ENCODE measurements at places on chromosomes 12 and 14.

DNA sequence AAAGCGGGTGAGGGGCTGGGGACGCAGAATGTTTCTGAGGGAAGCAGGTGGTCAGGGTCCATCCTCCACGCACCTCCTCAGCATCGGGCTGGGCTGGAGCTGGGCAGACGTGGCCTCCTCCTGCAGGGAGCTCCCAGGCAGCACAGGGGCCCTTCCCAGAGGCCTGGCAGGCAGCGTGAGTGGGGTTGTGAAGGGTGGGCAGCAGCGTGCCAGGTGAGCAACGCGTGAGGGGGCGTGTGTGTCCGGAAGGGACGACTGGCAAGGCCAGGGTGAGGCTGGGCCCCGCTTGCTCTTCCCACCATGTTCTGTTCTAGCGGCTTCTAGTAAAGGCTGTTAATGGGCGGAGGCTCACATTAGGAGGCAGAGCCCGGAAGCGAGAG is 17.1 kb downstream of the ANKRD9 start:
- no peak for DNase-seq

GRCh38 chr14:28381656-28382055 is 384.9 kb upstream of the FOXG1 start:
- no peak for DNase-seq

DNA sequence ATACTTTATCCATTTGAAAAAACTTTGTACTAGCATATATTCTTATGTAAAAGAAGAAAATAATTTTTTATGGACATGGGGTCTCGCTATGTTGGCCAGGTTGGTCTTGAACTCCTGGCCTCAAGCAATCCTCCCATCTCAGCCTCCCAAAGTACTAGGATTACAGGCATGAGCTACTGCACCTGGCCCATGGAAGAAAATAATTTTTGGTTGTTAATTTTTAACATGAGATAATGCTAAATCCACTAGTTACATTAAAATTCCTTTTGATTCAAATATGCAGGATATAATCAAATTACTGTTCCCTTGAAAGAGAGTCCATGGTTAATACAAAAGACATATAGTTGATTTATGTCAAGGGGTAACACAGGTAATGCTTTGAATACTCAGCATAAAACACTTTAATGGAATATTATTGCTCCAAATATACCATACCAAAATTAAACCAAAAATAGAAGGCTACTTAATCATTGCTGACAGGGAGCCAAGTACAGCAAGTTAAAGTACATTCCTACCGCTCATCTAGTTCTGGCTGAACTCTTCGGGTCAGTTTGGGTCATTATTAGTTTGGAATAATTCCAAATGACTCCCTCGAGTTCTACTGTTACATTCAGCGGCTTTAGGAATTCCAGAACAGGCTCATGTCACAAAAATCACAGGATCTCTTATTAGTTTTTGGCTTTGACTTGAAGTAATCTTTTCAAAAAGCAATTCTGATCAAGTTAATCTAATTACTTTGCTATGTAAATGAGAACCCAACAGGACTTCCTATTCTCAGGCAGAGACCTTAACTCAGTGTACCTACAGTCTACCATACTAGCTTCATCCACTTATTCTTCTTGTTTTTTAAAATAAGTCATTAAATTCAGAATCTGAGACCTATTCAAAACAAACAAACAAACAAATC is 6.1 kb downstream of the SOS2 start:
- DNase-seq, result no peak

DNA sequence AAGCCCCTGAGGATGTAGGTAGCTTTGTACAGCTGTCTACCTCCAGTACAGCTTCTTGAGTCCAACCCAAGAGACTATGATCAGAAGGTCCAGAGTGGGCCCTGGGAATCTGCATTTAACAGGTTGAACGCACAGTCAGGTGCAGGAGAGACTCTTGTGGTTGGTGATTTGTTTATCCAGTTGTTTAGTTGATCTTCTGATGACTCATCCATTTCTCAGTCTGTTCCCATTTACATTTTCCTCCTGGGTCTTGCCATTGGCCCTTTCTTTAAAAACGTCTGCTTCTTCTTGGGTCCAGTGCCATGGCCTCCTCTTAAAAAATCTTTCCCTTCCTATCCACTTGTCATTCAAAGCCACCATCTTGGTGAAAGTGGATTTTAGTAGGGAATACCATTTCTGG is 734.2 kb downstream of the MED13L start:
- DNase-seq, result no peak

- DNase-seq, result no peak
Measured at GRCh38 chr12:42608196-42608825, 18.8 kb upstream of the PRICKLE1 start.

GRCh38 chr12:65853489-65854157 is 29.3 kb downstream of the HMGA2 start:
- DNase-seq, result no peak

- no peak for DNase-seq
Measured at GRCh38 chr12:106863189-106863588, 88.7 kb downstream of the RIC8B start.

DNA sequence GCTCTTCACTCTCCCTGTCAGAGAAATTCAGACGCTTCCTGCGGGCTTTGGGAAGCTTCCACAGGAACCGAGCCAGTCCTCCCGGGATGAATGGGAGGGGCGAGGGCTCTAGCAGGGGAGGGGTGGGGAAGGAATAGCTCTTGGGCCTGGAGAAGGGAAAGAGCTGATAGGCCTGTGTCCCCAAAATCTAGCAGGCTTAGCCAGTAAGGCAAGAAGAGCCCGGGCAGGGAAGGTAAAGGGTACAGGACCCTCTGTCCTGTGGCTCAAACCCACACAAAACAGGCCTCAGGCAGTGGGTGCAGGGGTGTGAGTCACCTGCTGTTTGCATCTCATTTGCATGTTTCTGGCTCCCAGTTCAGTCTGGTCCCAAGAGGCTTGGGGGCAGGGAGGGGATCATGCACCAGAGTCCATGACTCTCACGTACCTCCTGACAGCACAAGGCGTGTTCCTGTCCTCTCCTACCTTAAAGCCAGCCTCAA is 8.7 kb upstream of the SMUG1 start:
- DNase-seq, result no peak

DNA sequence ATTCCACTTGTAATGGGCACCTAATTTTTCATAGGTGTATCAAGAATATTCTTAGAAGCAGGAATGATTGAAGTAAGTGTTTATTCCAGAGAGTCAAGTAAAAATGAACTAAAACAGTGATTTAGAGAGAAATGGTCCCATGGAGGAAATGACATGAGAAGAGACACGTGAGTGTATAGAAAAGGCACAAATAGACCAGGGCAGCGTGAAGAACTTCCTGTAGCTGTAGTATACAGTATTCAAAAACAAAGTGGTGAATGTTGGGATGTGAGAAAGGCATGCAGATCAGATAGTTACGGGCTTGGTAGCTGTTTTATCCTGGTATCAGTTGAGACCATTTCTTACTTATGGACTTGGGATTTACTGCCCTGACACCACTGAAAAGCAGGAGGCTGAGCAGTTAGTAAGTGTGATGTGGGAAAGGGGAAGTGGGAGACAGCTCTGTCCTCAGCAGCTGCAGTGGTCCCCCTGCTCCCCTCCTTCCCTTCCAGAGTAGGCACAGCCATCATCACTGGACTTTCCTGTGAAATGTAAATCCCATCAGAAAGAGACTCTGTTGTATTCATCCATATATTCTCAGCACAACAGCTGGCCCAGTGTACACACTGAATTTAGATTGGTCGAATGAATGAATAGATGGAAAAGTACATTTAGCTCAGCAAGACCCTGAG is 16.8 kb upstream of the TESPA1 start:
- no peak for DNase-seq

DNA sequence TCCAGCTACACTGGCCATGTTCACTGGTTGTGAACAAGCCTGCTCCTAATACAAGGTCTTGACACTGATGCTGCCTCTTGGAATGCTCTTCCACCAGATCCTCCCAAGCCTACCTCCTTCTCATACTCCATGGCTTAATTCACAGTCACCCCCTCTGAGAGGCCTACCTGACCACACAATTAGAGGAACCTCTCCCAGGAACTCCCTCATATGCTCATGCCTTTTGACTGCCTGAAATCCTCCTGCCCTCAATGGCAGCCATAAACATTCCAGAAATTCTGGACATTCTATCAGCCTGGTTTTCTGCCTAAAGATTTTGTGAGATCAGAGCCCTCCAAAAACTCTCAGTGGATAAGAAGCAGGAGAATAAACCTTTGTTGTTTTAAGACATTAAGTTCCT is 340.2 kb downstream of the C12orf75 start:
- DNase-seq, result no peak

DNA sequence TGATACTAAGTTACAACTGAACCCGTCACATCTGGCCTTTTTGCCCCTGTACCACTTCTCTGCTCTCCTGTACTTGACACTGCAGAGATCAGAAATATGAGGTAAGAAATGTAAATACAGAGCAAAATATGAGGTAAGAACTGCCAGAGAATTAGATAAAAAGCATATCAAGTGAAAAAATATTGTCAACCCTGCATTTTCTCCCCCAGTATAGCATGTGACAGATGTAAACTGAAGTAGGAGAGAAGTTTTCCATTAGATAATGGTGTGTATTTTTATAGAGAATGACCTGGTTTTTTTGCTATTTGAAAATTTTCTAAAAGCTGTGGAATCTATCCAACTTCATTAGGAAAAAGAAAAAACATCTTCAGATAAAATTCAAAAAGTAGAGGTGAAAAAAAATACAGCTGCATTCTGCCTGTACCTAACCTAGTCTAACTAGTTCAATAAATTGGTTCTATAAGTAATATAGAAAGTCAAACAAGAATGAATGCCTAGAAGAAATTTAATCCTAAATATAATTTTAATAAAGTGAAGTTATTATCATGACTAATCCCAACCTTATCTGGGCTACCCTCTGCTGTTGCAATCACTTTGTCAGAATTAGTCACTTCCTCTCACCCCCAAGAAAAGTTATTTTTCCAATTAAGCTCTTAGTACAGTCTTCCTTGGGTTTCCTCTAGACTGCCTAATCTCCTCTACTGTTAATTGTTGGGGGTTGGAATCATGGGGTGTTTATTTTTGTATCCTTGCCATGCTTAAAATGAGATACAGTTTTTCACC is 210.0 kb downstream of the RASSF9 start:
- no peak for DNase-seq

GRCh38 chr12:91413581-91414546 is 231.2 kb upstream of the DCN start:
- DNase-seq, result no peak

DNA sequence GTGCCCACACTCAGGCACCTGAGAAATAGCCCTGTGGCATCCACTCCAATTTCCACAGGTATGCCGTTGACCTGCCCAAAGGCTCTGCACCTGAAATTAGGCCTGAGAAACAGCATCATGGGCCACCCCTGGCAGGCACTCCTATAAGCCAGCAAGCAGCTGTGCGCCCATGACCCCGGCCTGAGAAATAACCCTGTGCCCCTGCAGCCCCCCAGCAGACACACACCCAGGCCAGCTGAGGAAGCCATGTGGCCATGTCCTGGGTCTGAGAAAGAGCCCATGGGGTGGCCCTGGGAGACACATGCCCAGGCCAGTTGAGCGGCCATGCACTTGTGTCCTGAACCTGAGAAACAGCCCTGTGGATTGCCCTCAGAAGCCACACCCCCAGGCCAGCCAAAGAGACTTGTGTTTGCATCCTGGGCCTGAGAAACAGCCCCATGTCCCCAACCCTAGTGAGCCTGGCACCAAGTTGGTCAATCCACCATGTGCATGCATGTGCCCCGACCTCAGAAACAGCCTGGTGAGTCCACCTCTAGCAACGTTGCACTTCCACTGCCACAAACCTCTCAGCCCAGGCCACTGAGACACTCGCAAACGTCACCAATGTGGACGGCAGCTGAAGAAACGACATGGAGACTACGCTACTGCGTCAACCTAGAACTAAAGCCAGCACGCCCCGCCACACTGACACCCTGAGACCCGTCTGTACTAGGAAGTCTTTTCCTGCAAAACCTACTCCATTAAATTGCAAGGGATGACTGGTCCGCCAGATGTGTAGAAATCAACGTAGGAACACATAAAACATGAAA is 411.9 kb downstream of the TMEM121 start:
- DNase-seq, result no peak

GRCh38 chr12:105459760-105460330 is 129.4 kb downstream of the C12orf75 start:
- DNase-seq, result no peak

GRCh38 chr12:111411185-111411764 is 5.6 kb downstream of the SH2B3 start:
- DNase-seq, result no peak

DNA sequence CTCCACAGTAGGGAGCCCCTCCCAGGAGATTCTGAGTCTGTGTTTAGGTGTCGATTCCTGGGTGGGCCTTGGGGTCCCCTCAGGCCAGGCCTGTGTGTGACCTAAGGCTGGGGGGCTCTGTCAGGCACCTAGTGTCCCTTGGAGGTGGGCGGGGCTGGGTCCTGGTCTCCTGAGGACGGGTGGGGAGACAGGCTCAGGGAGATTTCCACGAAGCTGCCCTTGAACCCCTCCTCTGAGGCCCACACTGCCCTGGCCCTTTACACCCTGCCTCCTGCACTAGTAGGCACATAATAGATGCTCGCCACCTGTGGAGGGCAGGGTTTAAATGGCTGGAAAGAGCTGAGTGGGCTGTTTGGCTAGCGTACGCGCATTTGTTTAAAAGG is 32.9 kb downstream of the MEG3 start:
- DNase-seq, result no peak

DNA sequence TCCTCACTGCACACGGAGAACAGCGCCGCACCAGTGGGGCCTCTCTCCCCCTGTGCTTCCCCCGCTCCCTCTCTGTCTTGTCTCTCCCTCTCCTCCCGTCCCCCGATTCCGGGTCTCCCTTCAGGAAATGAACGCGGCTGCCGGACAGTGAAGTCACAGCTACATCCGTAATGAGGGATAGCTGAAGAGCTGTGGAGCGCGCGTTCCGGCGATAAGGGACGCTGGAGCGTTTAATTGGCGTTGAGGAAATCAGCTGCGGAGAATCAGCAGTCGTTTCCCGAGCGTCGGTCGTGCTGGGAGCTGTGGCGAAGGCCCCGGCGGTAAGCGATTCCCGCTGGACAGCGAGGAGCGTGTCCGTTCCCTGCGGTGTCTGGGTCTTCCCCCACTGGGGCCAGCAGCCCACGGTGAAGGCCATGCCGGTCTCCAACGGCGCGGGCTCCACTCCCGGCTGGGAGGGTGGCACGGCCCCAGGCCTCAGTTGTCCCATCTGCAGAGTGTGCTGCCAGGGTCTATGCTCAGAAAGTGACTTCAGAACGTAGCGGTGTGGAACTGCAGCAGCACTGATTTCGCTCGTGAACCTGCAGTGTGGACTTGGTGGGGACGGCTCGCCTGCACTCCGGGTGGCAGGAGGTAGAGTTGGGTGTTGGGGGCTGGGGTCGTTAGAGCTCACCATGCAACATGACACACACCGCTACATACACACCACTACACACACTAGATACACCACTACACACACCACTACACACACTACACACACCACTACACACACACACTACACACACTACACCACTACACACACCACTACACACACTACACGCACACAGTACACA is 10.9 kb downstream of the NOC4L start:
- no peak for DNase-seq

DNA sequence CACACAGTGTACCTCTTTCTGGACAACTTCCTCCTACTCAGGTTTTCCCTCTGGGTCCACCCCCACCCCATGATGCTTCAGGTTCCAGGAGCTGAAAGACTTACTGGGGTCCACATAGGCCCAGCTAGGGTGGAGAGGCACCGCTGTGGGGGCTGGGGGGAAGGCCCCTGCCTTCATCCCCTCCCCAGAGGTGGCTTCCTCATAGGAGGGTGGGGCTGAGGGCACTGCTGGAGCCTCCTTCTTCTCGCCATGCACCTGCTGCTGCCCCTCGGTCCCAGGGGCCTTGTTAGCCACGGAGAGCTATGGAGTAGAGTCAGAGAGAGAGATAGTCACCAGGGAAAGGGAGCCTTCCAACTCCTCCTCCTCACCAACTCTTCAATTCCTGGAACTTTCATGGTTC is 2.7 kb downstream of the FAIM2 start:
- DNase-seq, result no peak

Data from bone marrow (tissue), 2 donors.